ENCODE measurements at places on chromosomes 12 and 14. TPM values are rescaled to one million over a fixed set of nuclear protein-coding genes. Genes with fewer than 3 reads are reported as not detected.

Gene BHLHE41
- total RNA-seq: 21.6 TPM

Gene GNB3
- total RNA-seq: 1.8 TPM

DNA sequence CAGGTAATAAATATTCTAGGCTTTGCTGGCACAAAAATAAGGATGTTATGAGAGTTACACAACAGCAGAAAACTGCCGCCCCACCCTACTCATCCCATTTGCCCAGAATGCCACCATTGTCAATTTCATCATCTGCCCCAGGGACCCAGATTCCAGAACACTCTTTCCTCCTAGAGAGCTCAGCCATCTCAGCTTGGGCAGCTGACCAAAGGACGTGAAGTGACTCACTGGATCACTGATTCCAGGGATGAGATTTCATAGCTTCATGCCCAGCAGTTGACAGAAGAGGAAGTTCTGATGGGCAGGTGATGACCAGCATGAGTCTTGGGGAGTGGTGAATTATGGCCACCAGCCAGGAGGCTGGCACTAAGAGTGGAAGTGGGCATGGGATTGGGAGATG, 450.3 kb downstream of the RMST start:
- peak; percentile 28 for ATAC-seq

DNA sequence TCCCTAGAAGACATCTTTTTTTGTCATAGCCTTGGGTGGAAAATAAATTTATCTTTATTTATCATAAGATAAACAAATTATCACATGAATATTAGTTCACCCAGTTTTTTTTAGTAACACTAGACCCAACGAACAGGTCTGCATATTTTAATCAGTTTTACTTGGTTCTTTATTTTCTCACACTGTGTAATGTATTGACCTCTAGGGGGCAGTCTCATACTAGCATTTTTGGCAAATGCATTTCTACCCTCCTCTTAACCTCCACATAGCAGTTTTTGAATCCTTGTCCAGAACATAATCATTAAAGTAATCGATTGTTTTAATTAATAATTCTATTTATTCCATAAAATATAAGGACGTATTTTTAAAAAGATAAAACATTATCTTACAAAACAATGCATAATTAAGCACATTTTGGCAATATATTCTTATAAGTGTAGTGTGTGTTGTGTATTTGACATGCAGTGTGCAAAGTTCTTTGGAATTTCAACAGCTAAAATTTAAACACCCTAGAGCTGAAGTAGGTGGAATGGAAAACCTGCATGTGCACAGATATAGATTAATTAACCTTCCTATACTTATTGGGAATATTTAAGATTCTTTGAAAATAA, 31.6 kb upstream of the PTPRQ start:
- peak; percentile 57 for ATAC-seq

- ATAC-seq: no peak
These were observed 57.9 kb downstream of the RERG start for GRCh38 chr12:15163030-15163976.

GRCh38 chr14:36520601-36521525, 831 bp upstream of the NKX2-1 start:
- no peak for ATAC-seq
